Activated T-cell treated with anti-CD3 and anti-CD28 coated beads, Interleukin-2, amount 50 U/mL, for 4 hours (primary cell): ENCODE measurements at places on chromosomes 3 and 15. TPM values are rescaled to one million over a fixed set of nuclear protein-coding genes. Genes with fewer than 3 reads are reported as not detected.

The CYP1A1 gene
- total RNA-seq: 0.90 TPM

The VGLL3 gene
- not detected for total RNA-seq

The PPP1R14D gene
- not detected for total RNA-seq

The CCDC39 gene
- total RNA-seq: not detected

The INSYN1 gene
- not detected for total RNA-seq

The GRAMD2A gene
- total RNA-seq: not detected

The KLF15 gene
- total RNA-seq: 0.18 TPM

The GHSR gene
- not detected for total RNA-seq

The RPN1 gene
- 195 TPM for total RNA-seq

The P3H2 gene
- 0.19 TPM for total RNA-seq

The IL5RA gene
- 0.10 TPM for total RNA-seq

The UBAP1L gene
- 5.9 TPM for total RNA-seq

The SYNPR gene
- total RNA-seq: not detected

The EXD1 gene
- not detected for total RNA-seq

The LTF gene
- total RNA-seq: not detected

The ANO10 gene
- total RNA-seq: 4.7 TPM

The SEMA7A gene
- 195 TPM for total RNA-seq

The RPL39L gene
- total RNA-seq: 4.7 TPM

The COMMD4 gene
- 78.3 TPM for total RNA-seq

The EFL1 gene
- total RNA-seq: 16.5 TPM

The ZNF106 gene
- total RNA-seq: 41.4 TPM

The ARHGAP11A gene
- total RNA-seq: 25.2 TPM

The B3GALNT1 gene
- 1.3 TPM for total RNA-seq

The SLC24A5 gene
- total RNA-seq: not detected

The CHAC1 gene
- total RNA-seq: 12.0 TPM

The RASGRF1 gene
- total RNA-seq: not detected

The VIPR1 gene
- 4.6 TPM for total RNA-seq

The NRG4 gene
- not detected for total RNA-seq

The SIDT1 gene
- total RNA-seq: 7.0 TPM

The SLC9A9 gene
- total RNA-seq: 0.98 TPM

The MINAR1 gene
- 0.63 TPM for total RNA-seq

The GOLGA8Q gene
- total RNA-seq: not detected

The SLITRK3 gene
- not detected for total RNA-seq

The SEMA6D gene
- not detected for total RNA-seq

The CAMK2N2 gene
- total RNA-seq: 0.53 TPM

The GOLGA8K gene
- total RNA-seq: not detected

The AGTR1 gene
- not detected for total RNA-seq

The STRIT1 gene
- total RNA-seq: not detected

The MYLK gene
- 0.60 TPM for total RNA-seq

The CPA3 gene
- total RNA-seq: 0.11 TPM

The ZNF774 gene
- total RNA-seq: 1.2 TPM

The CCR8 gene
- total RNA-seq: 0.87 TPM

The LYZL4 gene
- total RNA-seq: not detected

The GOLGA6D gene
- not detected for total RNA-seq

The GPR149 gene
- total RNA-seq: not detected

The MME gene
- total RNA-seq: 0.11 TPM

The MESP2 gene
- total RNA-seq: not detected

The SAMD7 gene
- not detected for total RNA-seq

The TUSC7 gene
- total RNA-seq: not detected

The SPATA12 gene
- total RNA-seq: not detected

The ARGFX gene
- total RNA-seq: not detected
